Left lung (tissue), 14 donors: ENCODE measurements at places on chromosomes 1 and 21. TPM values are rescaled to one million over a fixed set of nuclear protein-coding genes. Genes with fewer than 3 reads are reported as not detected.

DNA sequence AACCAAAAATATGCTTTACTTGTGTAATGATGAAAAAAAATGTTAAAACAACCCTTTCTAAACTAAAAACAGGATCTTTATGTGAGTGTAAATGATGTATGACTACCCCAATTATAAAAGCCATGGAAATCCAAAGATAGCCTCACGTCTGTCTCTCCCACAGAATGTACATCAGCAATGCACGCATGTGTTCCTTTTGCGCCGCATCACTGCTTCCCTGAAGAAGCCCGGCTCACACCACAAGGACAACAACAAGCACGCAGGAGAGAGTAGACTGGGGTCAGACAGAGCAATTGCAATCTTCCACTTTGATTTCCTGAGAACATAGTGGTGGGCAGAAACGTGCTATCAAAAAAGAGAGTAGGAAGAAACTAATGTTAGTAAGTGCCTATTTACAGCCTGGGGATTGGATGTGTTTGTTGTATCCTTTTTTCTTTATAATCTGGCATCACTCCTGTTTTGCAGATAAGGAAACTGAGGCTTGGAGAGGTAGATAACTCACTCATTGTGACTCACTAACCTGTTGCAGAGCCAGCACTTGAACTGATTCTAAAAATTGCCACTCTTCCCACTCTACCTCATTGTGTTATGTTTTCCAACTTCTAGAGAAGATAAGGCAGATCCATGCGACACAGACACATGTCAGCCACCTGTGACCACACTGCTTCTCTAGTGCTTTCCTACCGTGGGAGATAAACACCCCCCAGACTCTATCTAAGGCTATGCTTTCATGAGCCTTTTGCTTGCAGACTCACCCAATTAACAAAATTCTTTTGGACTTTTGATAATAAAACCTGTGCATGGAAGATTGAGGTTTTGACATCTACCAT lies 60.1 kb downstream of the MAP10 start:
- DNase-seq, result no peak

GRCh38 chr1:40256401-40257084 lies 1.5 kb upstream of the ZMPSTE24 start:
- no peak for DNase-seq

- no peak for DNase-seq
Measured at GRCh38 chr1:25113731-25114130, 118.6 kb downstream of the SYF2 start.

DNA sequence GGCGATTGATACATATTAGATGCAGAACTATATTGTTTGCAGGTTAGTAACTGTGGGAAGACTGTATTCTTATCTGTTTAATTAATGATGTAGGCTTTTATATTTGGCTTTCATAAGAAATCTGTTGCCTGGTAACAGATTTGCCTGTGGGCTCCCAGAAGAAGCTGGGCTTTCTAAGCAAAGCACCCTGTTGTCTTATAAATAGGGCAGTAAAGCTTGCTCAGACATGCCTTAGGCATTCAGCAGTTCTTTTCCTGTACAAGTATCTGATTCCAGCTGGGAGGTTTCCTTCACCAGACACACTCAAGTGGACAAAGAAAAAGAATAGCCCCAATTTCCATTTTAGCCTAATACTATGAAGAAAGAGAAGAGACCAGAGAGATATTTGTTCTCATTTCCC lies 524.0 kb downstream of the LRRIQ3 start:
- DNase-seq, result no peak

DNA sequence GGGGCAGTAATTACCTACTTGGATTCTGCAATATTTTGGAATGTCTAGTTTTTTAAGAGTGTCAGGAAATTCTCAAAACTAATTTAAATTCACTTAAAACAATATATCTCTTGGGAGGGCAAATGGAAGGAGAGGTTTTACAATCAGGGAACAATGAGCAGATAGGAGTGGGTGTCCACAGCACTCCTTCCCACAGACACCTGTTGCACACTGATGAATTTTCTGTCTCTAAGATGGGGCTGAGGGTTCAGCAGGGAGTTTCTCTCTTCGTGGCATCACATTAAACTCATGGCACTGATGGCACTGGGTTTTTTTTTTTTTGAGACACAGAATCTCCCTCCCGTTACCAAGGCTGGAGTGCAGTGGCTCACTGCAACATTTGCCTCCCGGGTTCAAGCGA lies 5.5 kb downstream of the PHF13 start:
- no peak for DNase-seq

- DNase-seq, result no peak
Measured at GRCh38 chr1:57826535-57826934, 402.7 kb upstream of the DAB1 start.

GRCh38 chr1:207872621-207873020 lies 38.3 kb downstream of the CD34 start:
- DNase-seq, result no peak

- DNase-seq, result peak; percentile 94
Measured at GRCh38 chr1:159945483-159946241, at the start of gene IGSF9. TSS of gene IGSF9 (minus strand) at chr1:159945613. CDS start at chr1:159943454, 2,159 bp downstream.

GRCh38 chr1:246261639-246262038 lies 245.4 kb downstream of the SMYD3 start:
- no peak for DNase-seq

SPRR1A gene
- polyA plus RNA-seq, result not detected

CNR2 gene
- polyA plus RNA-seq, result 0.13 TPM

CA6 gene
- 0.18 TPM for polyA plus RNA-seq
